T1000 (cell line): ENCODE measurements at places on chromosomes 2 and 18.

DNA sequence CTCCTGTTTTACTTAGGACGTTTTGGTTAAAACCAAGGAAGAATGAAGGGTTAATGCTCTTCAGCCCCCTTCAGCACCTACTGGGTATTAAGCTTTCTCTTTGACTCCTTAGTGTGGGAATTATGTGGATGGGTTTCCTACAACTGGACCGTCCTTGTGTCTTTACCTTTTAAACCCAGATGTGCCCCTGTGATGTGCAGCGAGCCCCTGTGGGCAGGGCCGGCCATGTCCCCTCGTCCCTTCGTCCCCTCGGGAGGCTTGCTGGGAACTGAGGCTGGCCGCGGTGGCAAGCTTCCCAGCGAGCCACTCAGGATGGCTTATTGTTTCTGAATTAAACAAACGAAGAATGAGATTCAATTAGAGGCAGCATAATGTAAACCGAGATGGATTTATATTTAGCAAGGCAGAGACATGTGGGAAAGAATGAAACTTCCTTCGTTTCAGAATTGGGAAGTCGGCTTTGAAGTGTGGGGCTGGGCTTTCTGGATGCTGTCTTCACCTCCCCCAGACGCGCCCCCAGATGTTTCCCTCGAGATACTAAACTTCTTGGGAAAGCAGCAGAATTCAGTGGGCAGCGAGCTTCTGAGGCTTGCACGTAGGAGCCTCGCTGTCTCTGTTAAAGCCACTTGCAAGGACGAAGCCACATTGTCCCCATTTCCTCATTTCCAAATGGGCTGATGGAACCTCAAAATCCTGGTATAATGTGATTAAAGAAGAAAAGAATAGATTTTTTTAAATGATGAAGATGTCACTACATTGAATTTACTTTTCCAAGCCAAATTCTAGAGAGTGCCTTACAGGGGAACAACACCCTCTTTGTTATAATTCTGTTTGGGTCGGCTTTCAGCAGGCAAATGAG lies 146.0 kb downstream of the VAPA start:
- DNase-seq: no peak

DNA sequence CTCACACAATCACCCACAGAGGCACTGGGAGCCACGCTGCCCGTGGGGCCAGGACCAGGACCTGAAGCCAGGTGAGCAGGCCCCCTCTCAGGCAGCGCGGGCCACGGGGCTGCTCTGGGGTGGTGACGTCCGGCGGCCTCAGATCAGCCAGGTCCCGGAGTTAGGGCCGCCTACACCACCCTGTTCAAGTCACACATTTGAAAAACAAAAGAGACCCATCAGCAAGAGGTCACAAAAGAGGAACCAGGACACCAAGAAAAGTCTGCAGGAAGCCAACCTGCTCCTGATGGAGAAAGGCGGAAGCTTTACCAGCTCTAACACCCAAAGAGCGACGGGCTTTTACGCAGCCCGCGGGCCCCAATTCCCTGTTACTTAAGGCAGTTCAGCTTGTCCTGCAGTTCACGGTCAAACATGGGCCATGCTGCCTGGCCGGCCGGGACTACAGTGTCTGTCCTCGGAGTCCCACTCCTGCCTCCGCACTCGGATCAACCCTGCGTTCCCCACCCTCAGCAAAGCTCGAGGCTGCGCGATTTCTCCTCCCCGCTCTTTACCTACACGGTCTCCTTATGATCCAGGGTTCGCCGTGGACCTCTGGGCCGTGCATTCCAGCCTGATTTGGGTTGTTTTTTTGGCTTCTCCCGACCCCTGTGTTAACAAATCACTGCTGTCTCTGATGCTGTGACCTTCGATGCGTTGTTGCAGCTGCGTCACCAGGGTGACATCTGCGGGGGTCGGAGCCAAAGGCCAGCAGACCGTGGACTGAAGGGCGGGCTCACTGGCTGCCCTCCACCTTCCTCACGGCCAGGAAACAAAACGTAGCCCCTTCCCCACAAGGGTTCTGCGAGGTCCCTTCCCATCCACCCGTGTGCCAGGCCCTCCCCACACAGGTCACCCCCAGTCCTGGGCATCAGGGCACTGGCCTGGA lies 31.0 kb downstream of the SNORC start:
- DNase-seq: no peak

DNA sequence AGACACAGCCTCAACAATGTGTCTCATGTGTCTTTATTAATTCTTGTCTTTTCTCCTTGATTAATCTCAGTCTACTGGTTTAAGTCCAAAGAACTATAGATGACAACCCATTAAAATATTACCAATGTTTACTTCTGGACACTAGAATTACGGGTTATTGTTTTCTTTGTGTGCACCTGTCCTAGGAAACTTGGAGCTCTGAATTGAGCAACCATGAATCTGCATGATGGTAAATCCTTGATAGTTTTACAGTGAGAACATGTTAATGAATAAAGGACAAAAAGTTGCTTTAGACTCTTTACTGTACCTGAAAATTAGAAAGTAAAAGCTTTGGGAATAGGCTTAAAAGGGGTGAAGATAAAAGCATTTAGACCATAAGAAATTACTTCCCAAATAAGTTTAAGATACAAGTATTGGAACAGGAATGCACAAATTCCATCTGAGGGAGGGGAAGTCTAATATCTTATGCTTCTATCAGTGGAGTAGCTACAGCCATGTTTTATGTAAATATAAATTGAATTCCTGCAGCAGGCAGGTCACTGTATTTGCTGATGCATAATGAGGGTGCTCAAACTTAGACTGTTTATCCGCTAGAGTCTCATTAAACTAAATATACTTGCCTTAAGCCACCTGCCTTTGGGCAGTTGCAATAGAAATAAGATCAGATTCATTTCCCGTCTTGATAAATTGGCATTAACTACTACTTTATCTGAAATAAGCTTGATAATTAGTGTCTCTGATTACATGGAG lies 603.7 kb upstream of the GCFC2 start:
- no peak for DNase-seq

- no peak for DNase-seq
Measured at GRCh38 chr2:241507430-241508239, 749 bp downstream of the STK25 start.

GRCh38 chr2:105078906-105079495 lies 41.1 kb downstream of the MRPS9 start:
- DNase-seq: no peak

GRCh38 chr2:110900191-110900590 lies 167.8 kb downstream of the ACOXL start:
- DNase-seq: no peak

DNA sequence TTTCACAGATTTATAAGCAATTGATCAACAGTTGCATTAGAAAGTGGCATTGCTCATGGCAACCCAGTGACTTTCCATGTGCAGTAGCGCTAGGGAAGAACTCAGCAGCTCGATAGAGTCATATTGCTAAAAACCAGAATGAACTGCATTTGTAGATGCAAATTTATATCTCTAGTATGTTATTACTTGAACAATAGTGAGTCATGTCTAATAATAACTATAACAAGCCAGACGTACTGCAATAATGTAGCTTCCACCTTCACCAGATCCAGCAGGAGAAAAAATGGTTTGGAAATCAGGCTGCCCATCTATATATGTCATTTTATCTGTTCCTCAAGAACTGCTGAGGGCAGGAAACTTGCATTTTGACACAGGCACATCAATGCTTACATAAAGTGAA lies 66.5 kb upstream of the FIGN start:
- no peak for DNase-seq

GRCh38 chr2:65071499-65072180 lies 15.4 kb downstream of the CEP68 start:
- peak; percentile 44 for DNase-seq

GRCh38 chr2:16069663-16069932 lies 129.2 kb downstream of the MYCN start:
- no peak for DNase-seq

DNA sequence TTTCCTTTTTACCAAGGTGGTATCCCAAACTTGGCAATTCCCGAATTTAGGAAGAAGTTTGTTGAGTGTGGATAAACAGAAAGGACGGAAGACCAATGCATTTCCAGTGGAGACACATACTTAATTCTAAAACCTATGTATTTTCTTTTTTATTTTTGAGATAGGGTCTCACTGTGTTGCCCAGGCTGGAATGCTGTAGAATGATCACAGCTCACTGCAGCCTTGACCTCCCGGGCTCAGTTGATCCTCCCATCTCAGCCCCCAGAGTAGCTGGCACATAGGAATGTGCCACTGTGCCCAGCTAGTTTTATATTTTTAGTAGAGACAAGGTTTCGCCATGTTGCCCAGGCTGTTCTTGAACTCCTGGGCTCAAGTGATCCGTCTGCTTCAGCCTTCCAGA lies 90.3 kb downstream of the COX7A2L start:
- DNase-seq: no peak

- DNase-seq: no peak
Measured at GRCh38 chr2:217106650-217107014, 246.8 kb upstream of the TNP1 start.

DNA sequence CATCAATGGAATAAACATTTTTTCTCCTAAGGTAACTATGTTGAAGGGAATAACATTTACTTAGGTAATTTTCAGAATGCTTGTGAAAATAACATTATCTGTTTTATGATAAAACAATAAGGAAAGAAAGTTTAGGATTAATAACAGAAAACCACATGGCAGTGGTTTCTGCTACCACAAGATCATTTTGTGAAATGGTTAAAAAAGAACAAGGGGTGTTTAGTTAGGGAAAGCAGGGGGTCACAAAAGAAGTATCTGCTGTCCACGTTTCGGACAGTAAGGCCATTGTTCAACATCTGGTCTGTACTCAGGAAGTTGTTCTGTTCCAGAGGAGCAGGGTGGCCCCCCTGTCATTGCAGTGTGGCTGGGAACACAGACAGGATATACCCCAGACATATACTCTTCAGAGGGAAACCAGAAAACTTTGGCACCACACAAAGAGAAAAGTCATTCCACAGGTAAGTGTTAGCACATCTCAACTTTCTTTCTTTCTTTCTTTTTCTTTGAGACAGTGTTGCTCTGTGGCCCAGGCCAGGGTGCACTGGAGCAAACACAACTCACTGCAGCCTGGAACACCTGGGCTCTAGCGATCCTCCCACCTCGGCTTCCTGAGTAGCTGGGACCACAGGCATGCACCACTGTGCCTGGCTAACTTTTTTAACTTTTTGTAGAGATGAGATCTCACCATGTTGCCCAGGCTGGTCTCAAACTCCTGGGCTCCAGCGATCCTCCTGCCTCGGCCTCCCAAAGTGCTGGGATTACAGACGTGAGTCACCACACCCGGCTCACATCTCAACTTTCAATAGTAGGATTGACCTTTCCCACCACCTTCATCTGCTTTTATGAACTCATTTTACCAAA lies 14.8 kb upstream of the ARL5A start:
- DNase-seq: no peak

GRCh38 chr2:148664229-148664628 lies 19.7 kb downstream of the EPC2 start:
- no peak for DNase-seq

GRCh38 chr2:157254041-157254440 lies 3.5 kb upstream of the GALNT5 start:
- no peak for DNase-seq

GRCh38 chr2:114550895-114551793 lies 108.7 kb downstream of the DPP10 start:
- DNase-seq: no peak

GRCh38 chr2:2942906-2943305 lies 434.7 kb downstream of the EIPR1 start:
- DNase-seq: no peak

DNA sequence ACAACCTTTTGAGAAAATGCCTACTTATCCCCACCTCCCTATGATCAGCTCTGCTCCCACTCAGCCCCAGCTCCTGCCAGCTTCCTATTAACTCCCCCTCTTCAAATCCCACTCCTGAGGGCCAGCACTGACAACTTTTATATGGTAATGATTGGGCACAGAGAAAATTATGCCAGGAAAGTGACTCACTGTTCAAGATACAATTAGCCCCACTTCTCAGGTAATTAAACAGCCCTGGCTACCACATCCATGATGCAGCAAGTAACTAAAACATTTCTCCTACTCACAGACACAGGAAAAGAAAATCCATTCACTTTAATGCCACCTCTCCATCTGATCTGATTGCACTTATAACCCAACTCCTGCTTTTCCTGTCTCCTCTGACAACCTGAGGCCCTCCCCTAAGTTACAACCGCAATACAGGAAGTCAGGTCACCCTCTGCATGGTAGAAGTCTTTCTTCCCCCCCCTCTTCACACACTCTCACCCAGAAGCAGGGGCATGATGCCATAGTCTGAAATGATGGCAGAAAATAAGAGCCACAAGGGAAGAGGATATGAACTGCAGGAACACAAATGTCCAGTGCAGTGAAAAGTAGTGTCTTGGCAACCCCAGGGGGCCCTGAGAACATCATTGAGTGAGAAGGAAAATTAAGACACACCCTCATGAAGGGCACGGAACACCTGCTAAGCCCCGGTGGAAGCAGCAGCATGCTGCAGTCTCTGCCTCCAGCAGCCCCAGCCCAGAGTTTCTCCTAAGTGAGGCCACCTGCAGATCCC lies 54.4 kb downstream of the STK39 start:
- DNase-seq: no peak

- DNase-seq: no peak
Measured at GRCh38 chr2:86027922-86028765, 77.5 kb downstream of the POLR1A start.

DNA sequence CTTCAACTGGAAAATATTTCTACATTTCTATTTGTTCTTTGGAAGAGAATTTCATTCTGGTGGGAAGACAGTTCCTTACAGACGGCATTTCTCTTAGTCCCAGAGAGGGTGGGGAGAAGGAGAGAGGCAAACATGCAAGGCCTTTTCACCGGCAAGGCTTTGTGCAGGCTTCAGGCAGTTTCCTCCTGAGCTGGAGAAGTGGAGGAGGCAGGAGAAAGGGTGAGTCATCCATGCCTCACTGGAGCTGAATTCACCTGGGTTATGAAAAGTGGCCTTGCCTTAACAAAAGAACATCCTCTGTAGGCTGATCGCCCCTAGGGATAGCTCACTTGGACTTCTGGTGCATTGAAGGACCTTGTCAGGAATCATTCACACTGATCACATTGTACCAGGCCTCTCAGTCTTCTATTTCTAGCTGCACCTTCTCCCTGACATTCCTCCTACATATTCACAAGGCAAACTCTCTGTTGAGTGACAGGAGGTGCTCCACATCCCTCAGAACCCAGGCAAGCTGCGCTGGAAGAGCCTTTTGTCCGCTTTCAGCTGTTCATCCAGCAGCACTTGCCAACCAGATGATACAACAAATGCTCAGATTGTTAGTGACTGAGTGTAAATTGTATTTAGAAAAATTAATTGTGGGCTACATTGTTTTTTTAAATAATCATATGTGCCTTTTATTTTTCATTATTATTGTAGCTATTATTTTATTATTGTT lies 796.1 kb downstream of the DCDC2C start:
- DNase-seq: no peak

DNA sequence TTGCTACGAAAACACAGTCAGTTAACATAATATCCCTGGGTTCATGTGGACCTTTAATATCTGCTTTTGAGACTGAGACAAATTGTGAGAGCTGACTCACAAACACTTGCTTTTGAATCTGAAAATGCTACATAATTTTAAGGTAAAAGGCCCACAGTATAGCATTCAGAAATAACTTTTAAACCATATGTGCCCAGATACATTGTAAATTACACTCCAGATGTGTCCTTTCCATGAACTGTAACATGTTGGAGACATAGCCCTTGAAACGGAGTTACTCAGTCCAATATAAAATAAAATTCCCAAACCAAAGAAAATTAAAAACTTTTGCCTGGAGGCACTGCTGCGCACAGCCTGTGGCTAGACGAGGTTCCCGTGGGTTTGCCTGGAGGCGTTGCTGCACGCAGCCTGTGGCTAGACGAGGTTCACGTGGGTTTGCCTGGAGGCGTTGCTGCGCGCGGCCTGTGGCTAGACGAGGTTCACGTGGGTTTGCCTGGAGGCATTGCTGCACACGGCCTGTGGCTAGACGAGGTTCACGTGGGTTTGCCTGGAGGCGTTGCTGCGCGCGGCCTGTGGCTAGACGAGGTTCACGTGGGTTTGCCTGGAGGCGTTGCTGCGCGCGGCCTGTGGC lies 131.9 kb upstream of the ALKAL2 start:
- no peak for DNase-seq
